Globus pallidus (tissue), 1 donor: ENCODE measurements at places on chromosomes 2 and 18.

- peak; percentile 77 for DNase-seq
Observed at GRCh38 chr2:69544951-69545350, 98.6 kb downstream of the AAK1 start.

DNA sequence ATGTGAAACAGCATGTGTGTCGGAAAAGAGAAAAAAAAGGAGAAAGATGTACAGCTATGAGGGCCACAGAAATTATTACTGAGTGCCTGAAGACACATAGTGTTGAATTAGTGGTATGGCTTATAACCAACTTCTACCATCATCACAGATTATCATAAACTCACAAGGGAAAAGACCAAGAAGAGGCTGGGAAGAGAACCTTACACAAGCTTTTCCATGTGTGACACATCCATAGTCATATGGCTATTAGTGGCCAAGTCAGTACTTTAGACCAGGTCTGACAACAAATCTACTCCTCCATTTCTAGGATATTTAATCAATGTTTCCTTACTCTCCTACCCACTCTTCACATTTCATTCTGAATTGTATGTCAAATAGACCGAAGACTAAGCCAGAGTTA is 3.5 kb upstream of the GALNT5 start:
- no peak for DNase-seq

DNA sequence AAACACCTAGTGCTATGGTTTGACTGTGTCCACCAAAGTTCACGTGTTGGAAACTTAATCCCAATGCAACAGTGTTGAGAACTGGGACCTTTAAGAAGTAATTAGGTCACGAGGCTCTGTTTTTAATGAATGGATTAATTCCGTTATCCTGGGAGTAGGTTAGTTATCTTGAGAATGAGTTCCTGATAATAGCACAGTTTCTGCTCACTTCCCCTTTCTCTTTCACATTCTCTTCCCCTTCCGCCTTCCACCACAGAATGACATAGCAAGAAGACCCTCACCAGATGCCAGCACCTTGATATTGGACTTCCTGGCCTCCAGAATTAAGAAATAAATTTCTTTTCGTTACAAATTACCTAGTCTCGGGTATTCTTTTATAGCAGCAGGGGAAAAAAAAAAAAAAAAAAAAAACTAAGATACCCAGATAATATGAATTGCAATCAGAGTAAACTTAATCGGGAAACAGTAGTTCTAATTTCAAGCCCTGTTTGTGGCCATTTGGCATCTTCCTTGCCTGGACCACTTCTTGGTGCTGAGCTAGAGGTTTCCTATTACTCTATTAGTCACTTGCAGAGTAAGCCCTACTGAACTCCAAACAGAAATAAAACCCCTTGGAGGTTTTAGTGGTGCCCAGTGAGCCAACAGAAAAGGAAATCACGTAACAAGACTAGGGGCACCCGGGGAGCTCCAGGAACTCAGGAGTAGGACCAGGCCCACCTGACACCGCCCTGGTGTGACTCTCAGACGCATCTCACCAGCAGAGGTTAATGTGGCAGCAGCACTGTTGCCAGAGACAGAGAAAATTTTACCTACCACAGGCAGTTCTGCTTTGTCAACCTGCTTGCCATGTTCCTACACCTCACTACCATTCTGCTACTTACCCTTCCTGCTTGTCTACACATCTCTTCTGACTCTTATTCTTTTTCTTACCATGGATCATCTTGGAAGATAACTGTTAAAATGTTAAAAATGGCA is 147.6 kb upstream of the CAB39 start:
- peak; percentile 1 for DNase-seq

DNA sequence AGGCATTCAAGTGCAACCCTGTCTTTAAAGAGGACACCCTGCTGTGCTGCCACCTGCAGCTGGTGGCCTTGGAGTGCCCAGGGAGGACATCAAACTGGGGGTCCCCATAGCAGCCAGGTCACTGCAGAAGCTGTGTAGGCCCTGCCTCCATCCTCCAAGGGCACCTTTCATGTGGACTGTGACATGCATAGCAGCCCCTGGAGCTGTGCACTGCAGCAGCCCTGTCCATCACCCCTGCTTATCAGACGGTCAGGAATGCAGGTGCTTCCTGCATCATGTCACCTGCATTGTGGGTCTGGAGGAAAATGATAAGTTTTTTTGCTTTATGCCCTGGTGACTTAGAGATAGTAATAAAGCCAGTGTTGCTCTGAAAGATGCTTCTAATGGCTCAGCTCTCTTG is 155.7 kb downstream of the DYSF start:
- no peak for DNase-seq

DNA sequence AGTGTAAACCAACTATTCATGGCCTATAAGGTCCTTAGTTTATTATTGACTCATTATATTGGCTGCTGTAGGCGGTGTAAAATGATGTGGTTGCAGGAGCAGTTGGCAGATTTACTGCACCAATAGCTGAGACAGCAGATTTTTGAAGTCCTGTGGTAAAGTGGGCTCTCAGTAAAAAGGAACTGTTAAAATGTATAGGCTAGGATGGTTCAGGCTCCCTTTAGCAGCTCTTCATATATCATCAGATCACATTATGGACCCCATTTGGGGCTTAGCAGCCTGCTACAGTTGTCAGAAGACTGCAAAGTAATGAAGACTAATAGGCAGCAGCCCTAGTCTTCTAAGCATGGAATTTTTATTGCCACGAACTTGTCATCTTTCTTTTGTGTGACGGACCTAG is 27.8 kb downstream of the MTX2 start:
- DNase-seq: no peak

DNA sequence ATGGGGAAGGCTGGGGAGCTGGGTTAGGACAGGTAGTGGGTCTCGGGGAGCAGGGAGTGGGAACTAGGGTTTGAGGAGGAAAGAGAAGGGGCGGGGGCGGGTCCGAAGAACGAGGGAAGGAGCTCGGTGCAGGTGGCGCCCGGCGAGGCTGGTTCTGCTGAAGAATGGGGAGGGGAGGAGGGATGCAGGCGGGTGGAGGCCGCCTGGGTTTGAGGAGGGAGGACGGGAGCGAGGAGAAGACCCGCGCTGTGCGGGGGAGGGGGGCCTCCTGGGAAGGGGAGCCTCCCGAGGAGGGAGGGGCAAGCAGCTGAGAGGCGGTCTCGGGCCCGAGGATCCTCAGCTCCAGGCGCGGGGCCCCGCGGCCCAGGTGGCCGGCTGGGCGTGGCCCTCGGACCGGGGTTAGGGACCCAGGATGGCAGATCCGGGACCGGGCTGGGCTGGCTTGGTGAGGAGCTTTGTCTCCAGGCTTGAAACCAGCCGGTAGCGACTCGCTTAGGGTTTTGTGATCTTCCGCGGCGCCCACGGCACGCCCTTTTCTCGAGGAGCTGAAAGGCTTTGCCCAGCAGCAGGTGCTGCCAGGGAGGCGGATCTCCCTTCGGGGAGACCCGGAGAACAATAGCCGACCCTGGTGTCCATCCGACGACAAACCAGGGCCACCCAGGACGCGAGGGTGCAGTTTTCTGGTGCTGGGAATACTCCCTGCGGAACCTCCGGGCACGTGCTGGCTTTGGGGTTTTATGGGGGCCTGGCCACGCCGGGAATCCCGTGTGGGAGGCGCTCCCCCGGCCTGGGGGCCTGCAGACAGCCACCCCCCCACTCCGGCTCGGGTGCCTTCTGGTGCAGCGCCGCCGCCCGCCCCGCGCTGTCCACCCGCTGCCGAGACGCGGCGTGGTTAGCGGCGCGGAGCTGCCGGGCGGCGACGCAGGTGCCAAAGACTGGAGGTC is 1.4 kb downstream of the DPYSL5 start:
- no peak for DNase-seq

DNA sequence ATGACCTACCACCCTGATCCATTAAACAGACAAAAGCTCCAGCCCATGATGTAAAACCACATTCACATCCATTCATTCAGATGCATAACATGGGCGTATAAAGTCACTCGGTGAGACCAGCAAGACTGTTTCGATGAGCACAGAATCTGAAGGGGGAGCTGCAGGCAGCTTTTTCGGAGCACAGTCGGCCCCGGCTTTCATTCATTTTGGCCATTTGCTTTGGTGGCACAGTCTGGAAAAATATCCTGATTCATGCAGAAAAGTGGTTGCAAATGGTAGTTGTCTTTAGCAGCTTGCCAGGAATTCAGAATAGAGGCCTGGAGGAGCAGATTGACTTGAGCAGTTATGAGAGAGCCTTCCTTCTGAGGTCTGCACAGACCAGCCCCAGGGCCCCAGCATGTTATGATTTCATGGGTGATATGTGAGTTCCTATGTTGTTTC is 11.2 kb downstream of the ARID5A start:
- no peak for DNase-seq

DNA sequence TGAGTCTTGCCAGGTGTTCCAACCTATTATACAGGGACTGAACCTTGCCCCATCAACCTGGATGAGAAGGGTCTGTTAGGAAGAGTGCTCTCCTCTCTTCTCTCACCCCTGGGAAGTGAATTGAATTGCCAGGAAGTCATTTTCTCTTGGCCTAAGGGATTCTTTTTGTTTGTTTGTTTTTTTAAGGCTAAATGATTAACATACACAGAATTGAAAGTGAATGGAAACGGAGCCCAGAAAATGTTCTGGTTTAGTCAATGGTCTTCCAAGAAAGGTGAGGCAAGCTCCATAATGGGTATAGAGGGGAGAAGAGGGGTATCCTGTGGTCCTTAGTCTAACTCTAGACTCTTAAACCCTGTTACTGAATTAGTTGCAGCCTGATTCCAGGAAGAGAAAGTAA is 189.1 kb downstream of the FSHR start:
- no peak for DNase-seq

- no peak for DNase-seq
Observed at GRCh38 chr18:61908661-61909060, 15.9 kb upstream of the RNF152 start.

GRCh38 chr2:104584393-104584792 is 269.5 kb upstream of the POU3F3 start:
- peak; percentile 13 for DNase-seq

DNA sequence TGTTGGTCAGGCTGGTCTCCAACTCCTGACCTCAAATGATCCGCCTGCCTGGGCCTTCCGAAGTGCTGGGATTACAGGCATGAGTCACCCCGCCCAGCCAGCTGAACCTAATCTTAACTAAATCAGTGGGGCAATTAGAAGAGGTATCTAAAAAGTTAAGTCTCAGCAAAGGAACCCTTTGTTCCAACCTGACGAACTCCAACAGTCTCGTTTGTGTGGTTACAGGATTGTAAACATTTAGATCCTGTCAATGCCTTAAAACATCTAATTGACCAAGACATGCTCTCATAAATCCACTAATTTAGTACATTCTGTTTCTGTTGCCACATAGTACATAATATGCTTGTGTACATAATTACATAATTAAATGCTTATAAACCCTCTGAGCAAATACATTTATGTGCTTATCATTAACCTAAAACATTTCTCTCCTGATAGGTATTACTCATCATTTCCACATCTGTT is 31.1 kb upstream of the STK39 start:
- no peak for DNase-seq

DNA sequence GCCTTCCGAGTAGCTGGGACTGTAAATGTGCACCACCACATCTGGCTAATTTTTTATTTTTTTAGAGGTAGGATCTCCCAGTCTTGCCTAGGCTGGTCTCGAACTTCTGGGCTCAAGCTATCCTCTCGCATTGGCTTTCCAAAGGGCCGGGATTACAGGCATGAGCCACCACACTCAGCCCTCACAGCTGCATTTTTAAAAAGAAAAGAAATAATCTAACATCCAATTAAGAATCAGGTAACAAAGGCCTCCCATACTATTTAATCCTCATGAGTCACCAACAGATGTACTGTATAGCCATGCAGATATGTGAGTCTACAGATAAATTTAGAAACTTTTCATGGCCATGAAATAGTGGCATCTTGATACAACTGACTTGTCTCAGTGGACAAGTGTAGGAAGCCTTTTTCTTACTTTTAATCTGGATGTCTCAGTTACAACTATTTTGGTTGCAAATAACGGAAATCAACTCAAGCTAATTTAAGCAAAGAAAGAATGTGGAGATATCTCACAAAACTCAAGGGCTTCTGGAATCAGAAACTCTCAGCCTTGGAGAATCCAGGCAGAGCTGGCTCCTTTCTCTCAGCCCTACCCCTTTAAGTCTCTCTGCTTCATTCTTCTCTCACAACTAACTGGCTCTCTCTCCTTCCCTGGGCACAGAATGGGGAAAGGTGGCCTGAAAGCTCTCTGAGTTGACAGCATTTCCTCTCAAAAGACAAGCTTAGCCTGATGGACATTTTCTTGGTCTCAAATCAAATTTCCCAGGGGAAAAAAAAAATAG is 12.8 kb upstream of the PPM1B start:
- DNase-seq: no peak

GRCh38 chr2:237556773-237557632 is 9.4 kb upstream of the PRLH start:
- no peak for DNase-seq

GRCh38 chr18:13390196-13390595 is 171.6 kb downstream of the LDLRAD4 start:
- no peak for DNase-seq

GRCh38 chr18:74654638-74655037 is 57.0 kb downstream of the ZNF407 start:
- no peak for DNase-seq

DNA sequence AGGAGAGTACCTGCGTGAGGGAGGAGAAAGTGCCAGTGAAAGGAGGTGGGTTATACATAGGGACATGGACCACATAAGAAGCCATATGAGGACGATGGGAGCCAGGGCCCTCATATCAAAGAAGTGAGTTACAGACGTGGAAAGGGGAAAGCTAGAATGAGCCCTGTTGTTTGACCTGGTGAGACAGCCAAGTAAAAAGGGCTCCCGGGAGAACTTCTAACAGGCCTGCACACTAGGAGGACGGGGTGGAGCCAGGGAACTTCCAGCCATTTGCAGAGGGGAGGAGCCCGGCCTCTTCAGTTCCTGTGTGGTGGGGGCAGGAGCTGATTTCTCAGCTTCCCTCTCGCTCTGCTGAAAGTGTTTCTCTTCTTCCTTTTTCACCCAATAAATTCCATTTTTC is 84.1 kb upstream of the SLC66A3 start:
- DNase-seq: no peak

DNA sequence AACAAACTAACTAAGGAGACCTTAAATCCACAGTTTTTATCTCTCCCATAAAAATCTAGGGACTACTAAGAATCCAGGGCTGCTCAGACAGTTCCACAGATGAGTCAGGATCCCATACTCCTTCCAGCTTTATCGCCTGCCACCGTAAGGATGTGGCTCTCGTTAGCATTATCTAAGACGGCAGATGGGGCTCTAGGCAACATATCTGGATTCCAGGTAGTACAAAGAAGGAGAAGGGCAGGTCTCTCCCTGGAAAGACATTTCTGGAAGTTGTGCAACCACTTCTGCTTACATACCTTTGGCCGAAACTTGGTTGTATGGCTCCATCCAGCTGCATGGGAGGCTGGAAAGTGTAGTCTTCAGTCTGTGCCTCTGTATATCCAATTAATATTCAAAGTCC is 149.4 kb downstream of the SP3 start:
- DNase-seq: no peak

DNA sequence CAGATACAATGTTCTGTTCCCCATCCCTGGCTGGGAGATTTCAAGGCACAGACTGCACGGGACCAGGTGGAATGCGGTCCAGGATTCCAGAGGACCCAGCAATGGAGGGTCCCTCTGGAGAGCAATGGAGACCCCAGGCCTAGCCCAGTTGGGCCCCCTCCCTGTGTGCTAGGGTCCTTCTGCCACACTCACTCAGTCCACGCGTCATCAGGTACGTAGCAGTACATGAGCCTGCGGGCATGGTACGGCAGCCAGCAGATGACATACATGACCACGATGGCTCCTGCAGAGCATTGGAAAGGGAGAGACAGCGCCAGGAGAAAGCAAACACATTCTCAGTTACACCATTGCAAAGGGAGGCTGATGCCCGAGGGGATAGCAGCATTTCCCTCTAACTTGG is 10.1 kb downstream of the NTSR2 start:
- no peak for DNase-seq

- no peak for DNase-seq
Observed at GRCh38 chr2:190504912-190505311, 29.6 kb downstream of the NEMP2 start.
